ENCODE measurements at places on chromosomes 1 and 21. TPM values are rescaled to one million over a fixed set of nuclear protein-coding genes. Genes with fewer than 3 reads are reported as not detected.

DNA sequence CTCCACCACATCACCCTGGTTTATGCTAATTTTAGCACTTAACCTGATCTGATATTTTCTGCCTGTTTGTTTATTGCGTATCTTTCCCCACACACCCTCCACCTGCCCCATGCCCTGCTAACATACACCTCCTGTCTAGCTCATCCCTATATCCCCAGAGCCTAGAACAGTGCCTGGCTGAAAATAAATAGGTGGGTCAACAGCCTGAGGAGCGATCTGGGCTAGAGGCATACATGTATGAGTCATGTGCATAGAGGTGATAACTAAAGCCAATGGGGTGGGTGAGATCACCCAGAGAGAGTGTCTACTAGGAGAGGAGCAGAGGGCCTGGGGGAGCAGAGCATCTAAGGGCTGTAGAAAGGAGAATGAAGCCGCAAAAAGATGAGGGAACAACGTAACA lies 2.7 kb downstream of the HTR1D start:
- no peaks in the 10 kb centered on the region for H3K36me3 ChIP-seq
- peaks cover 23% of the 10 kb centered on the region for H3K27me3 ChIP-seq
- H3K27ac ChIP-seq = no peak overlapping the region
- DNase-seq = no peak

AJAP1 gene
- total RNA-seq = 1.5 TPM

- H3K4me3 ChIP-seq = no peak overlapping the region
- H3K27me3 ChIP-seq = no peaks in the 10 kb centered on the region
- H3K4me1 ChIP-seq = no peaks in the 10 kb centered on the region
- no peak for DNase-seq
- H3K27ac ChIP-seq = no peak overlapping the region
Measured at GRCh38 chr1:186306533-186306932, 68.5 kb downstream of the TPR start.

C1orf94 gene
- total RNA-seq = 5.5 TPM

VASH2 gene
- total RNA-seq = 251 TPM

GRCh38 chr1:232207073-232207866 lies 422.7 kb downstream of the SIPA1L2 start:
- peaks cover 21% of the 10 kb centered on the region for H3K36me3 ChIP-seq
- H3K27ac ChIP-seq = no peak overlapping the region
- DNase-seq = no peak
- H3K27me3 ChIP-seq = peaks cover 2% of the 10 kb centered on the region

Data from WTC11 (cell line).